ENCODE measurements at places on chromosomes 5 and 9. TPM values are rescaled to one million over a fixed set of nuclear protein-coding genes. Genes with fewer than 3 reads are reported as not detected.

GRCh38 chr9:107586493-107586892, 96.9 kb upstream of the KLF4 start:
- DNase-seq, result no peak

GRCh38 chr5:143740956-143741355, 71.0 kb upstream of the HMHB1 start:
- no peak for DNase-seq

DNA sequence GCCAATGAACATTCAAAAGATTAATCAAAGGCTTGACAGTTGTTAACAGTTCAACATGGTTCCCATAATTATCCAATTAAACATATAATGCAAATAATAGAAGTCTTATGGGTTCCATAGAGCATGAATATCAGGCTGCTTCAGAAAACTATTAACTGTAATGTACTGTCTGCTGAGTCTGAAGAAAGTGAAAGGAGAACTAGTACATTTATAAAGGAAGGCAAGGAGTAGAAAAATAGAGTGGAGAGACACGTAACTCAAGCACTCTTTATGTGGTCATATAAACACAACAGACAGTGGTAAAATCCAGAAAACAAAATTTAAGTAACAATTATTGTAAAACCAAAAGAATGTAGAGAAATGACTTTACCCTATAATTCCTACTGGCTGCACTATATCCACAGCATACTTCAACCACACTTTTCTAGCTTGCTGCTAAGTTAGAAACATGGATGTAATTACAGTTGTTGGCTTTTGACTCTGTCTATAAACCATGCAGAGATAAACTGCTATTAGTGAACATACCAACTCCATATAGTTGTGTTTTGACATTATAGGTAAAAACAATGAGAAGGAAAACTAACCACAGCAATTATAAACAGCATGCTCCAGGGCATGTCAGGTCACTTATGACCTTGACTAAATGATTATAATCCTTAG, 32.7 kb downstream of the NFIB start:
- no peak for DNase-seq

DNA sequence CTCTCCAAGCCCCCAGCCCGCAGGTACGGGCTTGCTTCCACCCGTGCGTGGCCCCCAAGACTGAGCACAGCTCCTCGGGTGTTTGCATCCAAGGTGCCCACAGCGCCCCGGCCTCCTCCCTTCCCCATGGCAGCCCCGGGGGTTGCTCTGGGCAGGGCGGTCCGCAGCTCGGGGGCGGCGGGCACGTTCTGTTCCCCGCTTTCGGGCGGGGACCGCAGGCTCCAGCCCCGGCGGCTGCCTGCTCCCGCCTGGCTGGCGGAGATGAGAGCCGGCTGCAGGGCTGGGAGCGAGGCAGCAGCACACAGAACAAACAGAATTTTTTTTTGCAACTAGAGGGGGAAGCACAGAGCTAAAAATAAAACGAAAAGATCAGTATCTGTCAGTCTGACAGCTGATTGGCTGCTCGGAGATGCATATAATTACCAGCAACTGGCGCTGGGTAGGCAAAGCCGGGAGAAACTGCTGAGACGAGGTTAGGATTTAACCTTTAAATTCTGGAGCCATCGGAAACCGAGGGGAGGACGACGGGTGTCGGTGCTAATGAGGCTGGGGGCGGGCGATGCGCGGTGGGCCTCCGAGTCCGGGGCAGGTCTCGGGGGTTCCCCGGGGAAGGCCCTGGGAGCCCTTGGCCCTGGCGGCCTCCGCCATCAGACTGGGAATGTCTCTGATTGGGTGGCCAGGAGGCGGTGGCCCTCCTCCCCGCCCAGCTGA, 142.7 kb upstream of the IER5L start:
- peak; percentile 14 for DNase-seq

- no peak for DNase-seq
Measured at GRCh38 chr5:103389357-103389756, 130.8 kb downstream of the MACIR start.

GRCh38 chr9:127907867-127908659, 8.7 kb upstream of the ST6GALNAC6 start:
- DNase-seq, result no peak

The IFNA13 gene
- total RNA-seq, result not detected

The IFNA17 gene
- not detected for total RNA-seq

All from glomerular endothelial cell (primary cell).